ENCODE measurements at places on chromosomes 6 and 20. TPM values are rescaled to one million over a fixed set of nuclear protein-coding genes. Genes with fewer than 3 reads are reported as not detected.

GRCh38 chr6:17393892-17394631, 667 bp downstream of the CAP2 start:
- H3K27ac ChIP-seq, result peak overlapping the region; percentile 96
- peaks cover 35% of the 10 kb centered on the region for H3K36me3 ChIP-seq
- H3K27me3 ChIP-seq, result peaks cover 8% of the 10 kb centered on the region

The UBD gene
- total RNA-seq, result not detected

GRCh38 chr20:63570281-63571086, 3.6 kb downstream of the HELZ2 start:
- H3K27ac ChIP-seq, result no peak overlapping the region
- no peak overlapping the region for H3K4me3 ChIP-seq
- no peak for DNase-seq
- peaks cover 5% of the 10 kb centered on the region for H3K4me1 ChIP-seq

The ZBTB9 gene
- 8.8 TPM for total RNA-seq

- no peaks in the 10 kb centered on the region for H3K36me3 ChIP-seq
- peaks cover 53% of the 10 kb centered on the region for H3K4me1 ChIP-seq
- DNase-seq, result no peak
- no peak overlapping the region for H3K27ac ChIP-seq
These were observed 76.1 kb downstream of the HIVEP2 start for GRCh38 chr6:142868917-142869316.

GRCh38 chr6:72595812-72596211, 26.1 kb upstream of the KCNQ5 start:
- no peaks in the 10 kb centered on the region for H3K27me3 ChIP-seq
- H3K4me3 ChIP-seq, result no peak overlapping the region
- H3K36me3 ChIP-seq, result no peaks in the 10 kb centered on the region
- DNase-seq, result no peak
